ENCODE measurements at places on chromosomes 1 and 21. TPM values are rescaled to one million over a fixed set of nuclear protein-coding genes. Genes with fewer than 3 reads are reported as not detected.

SPTA1 gene
- not detected for polyA plus RNA-seq

DNA sequence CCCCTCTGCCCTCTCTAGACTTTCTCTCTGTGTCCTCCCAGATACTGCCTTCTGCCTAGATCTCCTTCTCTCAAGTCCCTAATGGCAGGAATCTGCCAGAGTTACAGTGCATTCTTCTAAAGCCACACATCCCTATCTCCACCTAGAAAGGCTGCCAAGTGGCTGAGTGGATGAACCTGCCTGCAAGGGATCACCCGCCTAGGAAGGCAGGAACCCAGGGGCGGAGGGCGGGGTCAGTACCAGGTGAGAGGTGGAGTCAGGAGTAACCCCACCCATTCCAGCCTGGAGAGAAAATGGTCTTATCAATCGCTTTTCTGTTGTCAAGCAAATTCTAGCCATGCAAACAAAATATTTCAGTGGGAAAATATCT is 60.8 kb downstream of the BCAR3 start:
- no peak overlapping the region for H3K4me3 ChIP-seq
- no peak overlapping the region for H3K27ac ChIP-seq
- no peaks in the 10 kb centered on the region for H3K36me3 ChIP-seq
- H3K27me3 ChIP-seq: no peaks in the 10 kb centered on the region
- no peaks in the 10 kb centered on the region for H3K4me1 ChIP-seq

DNA sequence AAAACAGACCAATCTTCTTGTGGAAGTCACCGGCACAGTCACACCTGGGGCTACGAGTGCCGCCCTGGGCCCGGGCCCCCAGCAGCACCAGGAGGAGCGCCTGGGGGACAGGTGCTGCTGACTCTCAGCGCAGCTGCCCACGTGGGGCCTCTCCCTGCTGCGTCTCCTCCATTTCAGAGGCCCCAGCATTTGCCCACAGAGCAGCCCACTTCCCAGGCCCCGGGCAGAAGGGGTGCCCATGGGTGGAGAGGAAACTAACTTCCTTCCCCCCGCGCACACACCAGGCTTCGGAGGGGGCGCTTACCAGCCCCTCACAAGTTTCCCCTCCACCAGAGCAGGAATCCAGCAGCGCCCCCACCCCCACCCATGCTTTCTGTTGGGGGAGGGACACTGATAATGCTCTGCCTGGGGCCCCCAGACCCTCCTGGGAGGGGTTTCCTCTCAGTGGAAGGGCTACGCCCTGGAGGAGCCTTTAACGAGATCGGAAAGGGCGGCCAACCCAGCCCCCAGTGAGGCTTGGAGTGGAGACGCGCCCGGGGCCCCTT is 440 bp downstream of the TNFRSF25 start:
- H3K27ac ChIP-seq: no peak overlapping the region
- no peaks in the 10 kb centered on the region for H3K36me3 ChIP-seq
- no peak overlapping the region for H3K4me3 ChIP-seq
- no peak for DNase-seq
- no peaks in the 10 kb centered on the region for H3K4me1 ChIP-seq
- no peaks in the 10 kb centered on the region for H3K27me3 ChIP-seq

DNA sequence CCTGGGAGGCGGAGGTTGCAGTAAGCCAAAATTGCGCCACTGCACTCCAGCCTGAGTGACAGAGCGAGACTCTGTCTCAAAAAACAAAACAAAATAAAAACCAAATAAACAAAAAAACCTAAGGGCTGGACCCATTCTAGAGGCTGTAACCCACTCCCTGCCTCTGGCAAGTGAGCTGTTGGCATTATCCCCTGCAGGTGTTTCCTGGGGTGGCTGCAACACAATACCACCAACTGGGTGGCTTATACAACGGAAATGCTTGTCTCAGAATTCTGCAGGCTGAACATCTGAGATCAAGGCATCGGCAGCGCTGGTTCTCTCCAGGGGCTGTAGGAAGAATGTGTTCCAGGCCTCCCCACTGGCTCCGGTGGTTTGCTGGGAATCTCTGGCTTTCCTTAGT is 15.2 kb downstream of the LRRC38 start:
- no peaks in the 10 kb centered on the region for H3K36me3 ChIP-seq
- H3K27ac ChIP-seq: no peak overlapping the region
- no peaks in the 10 kb centered on the region for H3K4me1 ChIP-seq
- no peak overlapping the region for H3K4me3 ChIP-seq
- DNase-seq: no peak

RAB3B gene
- polyA plus RNA-seq: not detected

KLHDC8A gene
- not detected for polyA plus RNA-seq

DNA sequence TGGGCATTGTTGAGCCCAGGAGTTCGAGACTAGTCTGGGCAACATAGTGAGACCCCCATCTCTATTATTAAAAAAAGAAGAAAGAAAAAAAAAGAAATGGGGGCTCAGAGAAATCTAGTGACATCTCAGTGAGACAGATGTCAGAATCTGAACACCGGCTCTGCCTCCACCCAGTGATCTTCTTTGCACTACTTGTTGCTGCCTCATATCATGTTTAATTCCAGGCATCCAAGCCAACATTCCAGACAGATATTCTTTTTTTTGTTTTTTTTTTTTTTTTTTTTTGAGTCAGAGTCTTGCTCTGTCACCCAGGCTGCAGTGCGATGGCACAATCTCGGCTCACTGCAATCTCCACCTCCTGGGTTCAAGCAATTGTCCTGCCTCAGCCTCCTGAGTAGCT is 5.0 kb upstream of the ARL8A start:
- no peak overlapping the region for H3K4me3 ChIP-seq
- no peak for DNase-seq
- peaks cover 9% of the 10 kb centered on the region for H3K4me1 ChIP-seq
- H3K27me3 ChIP-seq: no peaks in the 10 kb centered on the region
